ENCODE measurements at places on chromosomes 1 and 21. TPM values are rescaled to one million over a fixed set of nuclear protein-coding genes. Genes with fewer than 3 reads are reported as not detected.

Gene LMX1A
- total RNA-seq: 0.84 TPM

Gene PCP4
- total RNA-seq: not detected

Gene ADAMTS4
- 207 TPM for total RNA-seq

GRCh38 chr1:200968469-200969410 is 54.8 kb downstream of the KIF21B start:
- no peak overlapping the region for H3K27ac ChIP-seq
- DNase-seq: no peak
- no peak overlapping the region for H3K4me3 ChIP-seq
- H3K36me3 ChIP-seq: no peaks in the 10 kb centered on the region
- no peaks in the 10 kb centered on the region for H3K27me3 ChIP-seq
- H3K4me1 ChIP-seq: no peaks in the 10 kb centered on the region

Gene TTC39A
- 2.0 TPM for total RNA-seq

Gene RYR2
- 128 TPM for total RNA-seq

- H3K36me3 ChIP-seq: no peaks in the 10 kb centered on the region
- no peak overlapping the region for H3K27ac ChIP-seq
- DNase-seq: no peak
- H3K4me3 ChIP-seq: no peak overlapping the region
Measured at GRCh38 chr1:99358770-99359169, 94.5 kb downstream of the PLPPR4 start.

GRCh38 chr21:44793592-44794374 is 7.8 kb downstream of the UBE2G2 start:
- H3K4me3 ChIP-seq: no peak overlapping the region
- H3K27ac ChIP-seq: no peak overlapping the region
- no peaks in the 10 kb centered on the region for H3K36me3 ChIP-seq

DNA sequence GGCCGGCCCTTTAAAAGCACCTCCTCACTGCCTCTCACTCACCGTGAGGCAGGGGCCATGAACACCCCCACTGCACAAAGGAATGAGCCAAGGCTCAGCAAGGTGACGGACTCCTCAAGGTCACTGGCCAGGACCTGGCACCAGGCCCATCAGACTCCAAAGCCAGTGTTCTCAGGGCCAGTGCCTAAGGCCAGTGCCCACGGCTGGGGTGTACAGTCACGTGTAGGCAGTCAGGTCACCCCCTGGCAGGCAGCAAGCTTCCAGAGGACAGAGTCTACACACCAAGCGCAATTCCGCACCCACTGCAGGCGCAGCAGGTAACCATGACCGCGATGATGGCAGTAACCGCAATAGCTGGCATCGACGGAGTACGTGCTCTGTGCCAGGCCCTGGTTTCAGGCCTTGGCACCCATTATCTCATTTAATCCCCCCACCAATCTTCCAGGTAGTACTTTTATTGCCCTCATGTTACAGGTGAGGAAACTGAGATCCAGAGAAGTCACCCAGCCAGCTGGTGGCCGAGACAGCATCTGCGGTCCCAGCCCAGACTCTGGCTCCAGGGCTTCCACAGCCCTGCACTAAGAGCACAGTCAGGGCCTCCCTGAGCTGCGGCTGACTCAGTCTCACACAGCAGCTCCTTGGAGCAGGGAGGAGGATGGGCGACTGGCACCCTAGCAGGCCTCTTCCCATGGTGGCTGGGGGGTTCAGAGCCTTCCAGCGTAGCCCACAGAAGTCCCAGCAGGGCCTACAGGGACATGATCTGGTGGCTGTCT is 27.0 kb downstream of the RAP1GAP start:
- no peak for DNase-seq
- no peak overlapping the region for H3K4me3 ChIP-seq
- no peaks in the 10 kb centered on the region for H3K36me3 ChIP-seq
- no peak overlapping the region for H3K27ac ChIP-seq

GRCh38 chr1:96587222-96587621 is 134.4 kb upstream of the PTBP2 start:
- H3K4me1 ChIP-seq: no peaks in the 10 kb centered on the region
- no peaks in the 10 kb centered on the region for H3K27me3 ChIP-seq
- no peak for DNase-seq
- no peak overlapping the region for H3K27ac ChIP-seq
- H3K4me3 ChIP-seq: no peak overlapping the region

GRCh38 chr21:43991447-43991991 is 20.6 kb upstream of the TRAPPC10 start:
- DNase-seq: no peak
- no peak overlapping the region for H3K4me3 ChIP-seq
- H3K27me3 ChIP-seq: no peaks in the 10 kb centered on the region
- no peak overlapping the region for H3K27ac ChIP-seq
- no peaks in the 10 kb centered on the region for H3K4me1 ChIP-seq

GRCh38 chr1:223331929-223332328 is 32.0 kb downstream of the SUSD4 start:
- peaks cover 5% of the 10 kb centered on the region for H3K4me1 ChIP-seq
- DNase-seq: no peak
- H3K36me3 ChIP-seq: no peaks in the 10 kb centered on the region
- no peak overlapping the region for H3K4me3 ChIP-seq
- H3K27ac ChIP-seq: no peak overlapping the region

GRCh38 chr1:100530880-100531487 is 7.0 kb upstream of the GPR88 start:
- peak; percentile 57 for DNase-seq
- H3K36me3 ChIP-seq: no peaks in the 10 kb centered on the region

Data from aorta (tissue), 5 donors.